ENCODE measurements at places on chromosomes 4 and X. TPM values are rescaled to one million over a fixed set of nuclear protein-coding genes. Genes with fewer than 3 reads are reported as not detected.

PPEF2 gene
- total RNA-seq = not detected

PRRG3 gene
- total RNA-seq = 1.7 TPM

- no peak for DNase-seq
These were observed 23.1 kb upstream of the ZXDA start for GRCh38 chrX:57933321-57933720.

DNA sequence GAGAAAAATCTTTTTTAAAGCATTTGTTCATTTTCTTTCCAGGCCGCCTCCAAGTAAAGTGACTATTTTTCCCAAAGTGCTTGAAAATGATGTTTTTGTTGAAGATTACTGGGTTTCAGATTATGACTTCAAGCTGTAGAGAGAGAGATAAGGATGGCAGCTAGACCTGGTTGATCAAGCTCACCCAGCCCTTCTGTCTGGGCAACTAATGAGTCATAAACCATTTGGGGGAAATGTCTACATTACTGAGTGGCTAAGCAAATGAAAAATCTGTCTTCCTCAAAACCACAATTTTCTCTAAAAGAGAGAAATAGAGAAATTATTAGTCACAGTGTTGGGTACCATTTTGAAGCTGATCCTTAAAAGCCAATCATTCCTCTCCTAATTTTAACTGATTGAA, 355.4 kb upstream of the CPEB2 start:
- no peak for DNase-seq

DNA sequence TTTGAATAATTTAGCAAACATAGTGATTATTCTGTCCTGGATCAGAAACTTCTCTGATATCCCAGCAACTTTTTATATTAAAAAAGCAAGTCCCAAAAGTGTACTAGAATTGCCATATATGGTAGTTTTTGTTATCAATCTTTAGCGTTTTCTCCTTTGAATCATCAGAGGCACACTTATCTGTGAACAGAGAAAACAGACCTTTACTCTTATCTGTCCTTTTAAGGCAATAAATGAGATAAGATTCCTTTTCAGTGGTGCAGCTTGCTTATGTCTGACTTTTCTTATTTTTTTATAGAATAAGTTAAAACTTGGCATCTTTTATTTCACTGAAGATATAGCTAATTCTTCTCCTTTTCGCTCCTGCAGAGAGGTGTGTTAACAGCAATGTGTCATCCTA, 458.1 kb upstream of the PCDH10 start:
- no peak for DNase-seq

- DNase-seq = no peak
These were observed 127.4 kb downstream of the SH3RF1 start for GRCh38 chr4:169143335-169143734.

GRCh38 chr4:48429709-48430474, 53.3 kb upstream of the SLC10A4 start:
- no peak for DNase-seq

DNA sequence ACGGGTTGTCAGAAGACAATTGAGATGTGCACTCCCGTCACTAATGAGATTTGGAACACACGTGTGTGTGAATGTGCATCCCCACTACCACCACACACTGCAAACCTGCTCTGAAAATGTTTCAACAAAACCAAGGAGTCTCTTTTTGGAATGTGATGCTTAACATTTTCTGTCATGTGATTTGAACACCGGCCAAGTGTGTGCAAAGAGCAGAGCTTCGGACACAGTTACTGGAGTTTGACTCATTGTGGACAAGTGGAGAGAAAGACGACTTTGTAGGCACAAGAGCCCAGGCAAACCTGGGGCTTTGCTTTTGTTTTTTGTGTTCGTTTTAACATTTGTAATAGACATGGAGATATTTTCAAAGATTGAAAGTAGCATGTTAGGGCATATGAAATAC, 49.2 kb downstream of the CCKAR start:
- DNase-seq = no peak

DNA sequence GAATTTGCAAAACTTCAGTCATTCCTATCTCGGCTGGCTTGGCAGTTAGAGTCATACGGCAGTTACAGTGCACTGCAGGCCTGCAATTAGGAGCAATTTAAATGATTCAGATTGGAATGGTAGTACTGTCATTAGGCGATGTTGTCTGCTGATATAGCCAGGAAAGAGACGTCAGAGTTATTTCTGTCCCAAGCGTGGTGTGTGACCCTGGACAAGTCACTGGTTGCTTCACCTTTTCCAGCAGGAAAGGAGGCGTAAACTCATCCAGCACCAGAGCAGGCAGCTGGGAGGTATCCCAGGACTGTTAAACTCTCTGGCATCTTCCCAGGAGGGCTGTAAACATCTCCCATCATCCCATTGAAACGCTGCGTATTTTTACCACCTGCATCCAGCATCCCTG, 836 bp upstream of the LNX1 start:
- no peak for DNase-seq

- DNase-seq = no peak
These were observed 40.7 kb upstream of the CITED1 start for GRCh38 chrX:72346302-72346949.

DNA sequence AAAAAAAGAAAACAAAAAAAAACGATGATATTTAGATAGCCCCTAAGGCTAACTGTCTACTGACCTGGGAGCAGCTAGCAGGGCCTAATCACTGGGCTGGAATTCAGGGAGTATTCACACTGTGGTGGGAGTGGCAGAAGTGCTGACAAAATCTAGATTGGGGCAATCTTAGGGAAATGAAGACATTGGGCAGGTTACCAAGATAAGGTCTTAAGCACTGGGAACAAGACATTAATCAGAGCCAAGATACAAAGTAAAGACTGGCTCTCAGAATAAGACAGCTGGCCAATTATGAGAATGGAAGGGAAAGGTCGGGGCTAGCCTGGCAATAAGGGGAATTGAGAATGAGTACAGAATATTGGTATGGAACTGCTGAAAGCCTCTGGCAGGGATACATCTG, 100.2 kb upstream of the GRIA3 start:
- DNase-seq = no peak

DNA sequence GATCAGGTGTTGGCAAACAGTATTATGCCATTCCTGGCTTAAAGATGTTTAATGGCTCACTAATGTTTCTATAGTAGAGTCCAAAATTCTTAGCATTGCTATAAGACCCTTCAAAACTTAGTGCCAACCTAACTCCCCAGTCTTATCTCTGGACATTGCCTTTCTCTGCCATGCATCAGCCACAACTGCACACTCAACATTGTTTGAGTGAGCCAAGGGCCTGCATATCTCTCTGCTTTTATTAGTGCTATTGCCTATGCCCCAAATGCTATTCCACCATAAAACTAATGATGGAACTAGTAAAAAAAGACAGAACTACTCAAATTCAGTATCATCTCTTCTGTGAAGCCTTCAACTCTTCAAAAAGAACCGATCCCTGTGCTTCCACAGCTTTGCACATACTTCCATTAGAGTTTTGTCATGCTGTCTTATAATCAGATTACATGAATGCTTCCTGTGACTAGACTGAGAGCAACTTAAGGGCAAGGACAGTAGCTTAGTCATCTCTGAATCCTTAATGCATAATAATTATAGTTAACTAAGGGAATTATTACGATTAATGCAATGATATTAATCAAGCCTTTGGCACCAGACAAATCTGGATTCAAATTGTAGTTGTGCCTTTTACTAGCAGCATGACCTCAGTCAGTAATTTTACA, 53.7 kb downstream of the CHM start:
- no peak for DNase-seq

DNA sequence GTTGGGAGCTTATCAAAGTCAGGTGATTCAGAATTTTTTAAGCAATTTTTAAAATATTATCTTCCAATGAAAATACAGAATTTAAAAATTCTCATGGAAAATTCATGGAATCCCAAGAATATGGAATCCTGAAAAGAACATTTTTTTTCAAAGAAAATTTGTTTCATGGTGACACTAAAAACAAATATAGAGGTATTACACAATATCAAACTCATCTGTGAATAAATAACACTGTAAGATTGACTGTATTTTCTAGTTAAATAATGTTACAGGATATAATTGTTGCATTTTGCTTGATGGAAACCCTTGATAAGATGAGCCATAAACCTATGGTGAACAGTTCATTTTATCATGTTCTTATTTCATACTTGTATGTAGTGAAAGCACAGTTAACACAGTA, 11.4 kb downstream of the PRIMPOL start:
- DNase-seq = no peak

Data from psoas muscle (tissue), 8 donors.